ENCODE measurements at places on chromosomes 1 and 21.
A peak's percentile ranks its signal among the peaks of the same experiment; 100 is the strongest.

GRCh38 chr1:39789571-39790110 is 976 bp upstream of the BMP8B start:
- DNase-seq = no peak

- no peak for DNase-seq
Observed at GRCh38 chr1:39406533-39407450, 84.6 kb upstream of the BMP8A start.

- no peak for DNase-seq
Observed at GRCh38 chr1:24918370-24918769, 11.7 kb downstream of the RUNX3 start.

DNA sequence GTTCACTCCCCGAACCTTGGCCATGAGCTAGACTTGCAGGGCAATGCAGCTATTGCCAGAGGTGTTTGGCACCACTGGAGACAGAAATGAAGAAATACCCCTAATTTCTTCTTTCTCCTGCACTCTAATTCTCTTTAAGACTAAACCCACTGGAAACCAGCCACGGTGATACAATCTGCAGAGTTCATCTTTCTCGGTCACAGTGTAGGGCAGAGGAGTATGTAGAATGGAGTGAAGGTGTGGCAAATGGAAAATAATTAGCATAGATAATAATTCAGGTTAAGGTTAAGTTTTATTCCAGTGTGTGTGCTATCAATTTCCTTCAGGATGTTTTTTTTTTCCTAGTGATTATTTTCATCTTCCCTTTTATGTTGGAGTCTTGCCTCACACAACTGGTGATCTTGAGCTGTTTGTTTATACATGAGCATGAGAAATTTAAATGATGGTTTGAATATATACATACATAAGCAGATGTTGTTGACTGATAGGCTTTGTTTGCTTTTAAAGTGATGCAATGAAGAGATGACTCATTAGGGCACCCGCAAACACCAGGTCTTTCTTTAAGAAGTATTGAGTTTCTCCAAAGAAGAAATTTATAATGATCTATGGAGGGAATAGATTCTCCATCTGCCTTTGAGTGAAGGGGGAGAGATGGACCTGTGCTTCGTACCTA is 81.9 kb downstream of the SPATA17 start:
- DNase-seq = no peak

DNA sequence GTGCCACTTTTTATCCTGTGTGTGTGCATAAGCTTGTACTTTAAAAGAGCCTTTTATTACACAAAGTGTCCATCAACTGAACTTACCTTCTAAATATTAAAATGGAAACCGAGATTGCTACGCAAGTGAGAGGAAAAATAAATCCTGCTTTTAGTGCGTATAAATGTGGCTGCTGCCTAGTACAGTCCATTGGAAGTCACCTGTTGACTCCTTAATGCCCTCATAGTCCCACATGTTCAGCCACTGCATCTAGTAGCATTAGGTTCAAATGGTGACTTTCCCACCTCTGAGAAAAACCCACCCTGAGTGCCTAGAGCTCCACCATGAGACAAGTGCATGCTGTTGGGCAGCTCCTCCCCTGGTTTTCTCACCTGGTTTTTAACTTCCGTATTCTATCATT is 53.0 kb downstream of the LHX4 start:
- no peak for DNase-seq

GRCh38 chr1:151534662-151535278 is 5.3 kb upstream of the TUFT1 start:
- DNase-seq = peak; percentile 96

DNA sequence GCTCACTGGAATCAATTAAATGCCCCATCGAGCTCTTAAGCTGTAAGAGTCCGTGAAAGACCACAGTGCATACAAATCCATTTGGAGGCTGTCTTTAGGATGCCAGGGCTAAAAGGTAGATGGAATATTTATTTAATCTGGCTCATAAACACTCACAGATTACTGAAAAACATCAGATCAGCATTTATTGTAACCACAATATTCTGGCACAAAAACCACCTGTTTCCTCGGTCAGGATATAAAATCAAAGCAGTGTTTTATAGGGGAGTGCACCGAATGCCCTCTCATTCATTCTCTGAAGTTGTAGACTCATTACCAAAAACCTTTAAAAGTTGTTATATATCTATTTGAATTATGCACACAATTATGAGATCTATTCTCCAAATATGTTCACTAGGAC is 500.9 kb downstream of the NEGR1 start:
- DNase-seq = no peak

DNA sequence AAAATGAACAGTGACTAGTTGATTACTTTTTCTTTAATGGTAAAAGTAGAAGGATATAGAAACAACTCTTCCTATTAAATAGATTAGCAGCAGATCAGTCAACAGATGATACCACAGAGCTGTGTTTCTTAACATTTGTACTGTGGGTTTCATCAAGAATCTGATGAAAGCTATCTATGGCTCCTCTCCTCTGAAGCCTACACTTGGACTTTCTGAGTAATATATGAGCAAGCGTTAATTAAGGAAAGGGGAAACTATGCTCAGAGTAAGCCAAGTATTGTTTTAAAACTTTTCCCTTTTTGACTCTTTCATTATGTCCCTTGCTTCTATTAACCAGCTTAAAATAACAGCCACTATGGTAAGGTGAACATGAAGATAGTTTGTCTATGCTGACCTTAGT is 10.8 kb downstream of the ARID4B start:
- no peak for DNase-seq

DNA sequence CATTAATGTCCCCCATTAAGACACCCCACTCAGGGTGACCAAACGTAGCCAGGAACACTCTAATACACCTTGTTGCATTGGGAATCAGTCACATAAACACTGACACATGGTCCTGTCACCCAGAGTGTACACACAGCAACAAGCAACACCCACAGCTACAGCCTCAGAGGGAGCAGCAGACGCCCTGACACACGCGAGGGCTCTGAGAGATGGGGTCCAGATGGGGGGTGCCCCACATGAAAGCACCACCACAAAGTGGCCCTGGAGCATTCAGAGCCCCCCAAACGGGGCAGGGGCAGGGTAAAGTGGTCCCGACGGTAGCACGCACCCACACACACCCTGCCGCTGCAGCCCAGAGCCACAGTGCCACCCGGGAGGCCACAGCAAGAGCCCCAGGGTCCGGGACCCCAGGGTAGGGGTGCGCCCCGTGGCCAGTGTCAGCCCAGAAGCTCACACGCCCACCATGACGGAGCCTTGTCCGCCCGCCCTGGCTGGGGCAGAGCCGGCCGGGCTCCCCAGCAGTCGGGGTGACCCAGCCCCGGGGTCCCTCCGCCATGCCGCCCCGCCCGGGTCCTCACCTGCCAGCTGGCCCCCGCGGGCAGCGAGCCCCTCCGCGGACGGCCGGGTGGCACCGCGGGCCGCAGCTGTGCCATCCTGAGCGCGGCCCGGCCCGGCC is 47.3 kb downstream of the RAP1GAP start:
- DNase-seq = no peak

DNA sequence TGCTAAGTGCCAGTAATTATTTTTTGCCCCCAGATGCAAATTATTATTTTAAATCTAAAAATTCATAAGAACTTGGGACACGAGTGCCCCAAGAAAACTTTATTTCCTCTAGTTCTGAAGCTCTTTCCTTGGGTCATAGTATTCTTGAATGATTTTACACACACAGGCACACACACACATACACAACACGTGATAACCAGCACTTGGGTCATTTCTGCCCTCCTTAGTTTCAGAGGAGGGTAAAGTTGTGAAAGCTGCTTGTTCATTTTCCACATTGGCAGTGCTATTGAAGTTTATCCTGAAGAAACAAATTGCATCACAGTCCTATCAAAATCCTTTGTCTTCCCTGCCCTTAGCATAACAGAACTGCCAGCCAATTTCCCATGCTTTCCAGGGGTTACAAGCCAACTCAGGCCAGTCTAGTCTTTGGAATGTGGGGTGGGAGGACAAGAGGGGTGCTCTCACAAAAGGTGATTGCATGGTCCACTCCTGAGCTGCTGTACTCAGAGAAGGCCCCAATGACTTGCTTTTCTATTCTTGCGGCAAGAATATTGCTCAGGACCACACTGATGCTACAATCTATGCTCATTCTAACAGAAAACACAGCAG is 98.5 kb upstream of the POGK start:
- no peak for DNase-seq

DNA sequence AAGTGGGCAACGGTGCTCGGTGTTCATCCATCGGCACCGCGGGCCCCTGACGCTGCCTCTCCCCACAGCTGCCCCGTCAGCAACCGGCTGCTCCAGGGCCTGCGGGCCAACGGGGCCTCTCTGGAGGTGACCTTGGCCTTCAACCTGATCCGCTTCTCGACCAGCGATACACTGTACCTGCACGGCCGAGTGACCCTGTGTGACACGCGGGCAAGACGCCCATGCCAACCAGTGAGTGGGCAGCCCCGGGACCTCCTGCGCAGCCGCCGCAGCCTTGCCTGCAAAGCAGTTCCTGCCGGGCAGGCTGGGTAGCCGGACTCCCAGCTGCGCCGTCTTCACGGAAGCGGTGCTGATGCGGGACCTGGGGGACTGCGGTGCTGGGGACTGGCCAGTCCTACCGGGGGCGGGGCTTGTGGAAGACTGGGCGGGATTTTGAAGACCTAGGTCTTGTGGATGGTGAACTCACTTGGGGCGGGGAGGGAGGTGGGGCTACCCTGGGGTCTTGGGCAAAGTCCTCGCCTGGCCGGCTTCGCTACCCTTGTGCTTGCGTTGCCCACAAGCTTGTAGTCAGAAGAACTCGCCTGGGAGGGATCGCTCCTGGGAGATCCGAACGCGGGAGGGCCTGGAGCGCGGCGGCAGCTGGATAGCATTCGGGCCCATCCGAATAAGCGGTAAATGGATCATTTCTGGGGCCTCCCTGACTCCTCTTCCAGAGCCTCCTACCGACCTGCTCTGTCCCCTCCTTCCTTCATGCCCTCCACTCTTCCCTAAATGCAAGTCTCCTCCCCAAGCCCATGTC is 8.8 kb upstream of the CEP85 start:
- DNase-seq = peak; percentile 24

DNA sequence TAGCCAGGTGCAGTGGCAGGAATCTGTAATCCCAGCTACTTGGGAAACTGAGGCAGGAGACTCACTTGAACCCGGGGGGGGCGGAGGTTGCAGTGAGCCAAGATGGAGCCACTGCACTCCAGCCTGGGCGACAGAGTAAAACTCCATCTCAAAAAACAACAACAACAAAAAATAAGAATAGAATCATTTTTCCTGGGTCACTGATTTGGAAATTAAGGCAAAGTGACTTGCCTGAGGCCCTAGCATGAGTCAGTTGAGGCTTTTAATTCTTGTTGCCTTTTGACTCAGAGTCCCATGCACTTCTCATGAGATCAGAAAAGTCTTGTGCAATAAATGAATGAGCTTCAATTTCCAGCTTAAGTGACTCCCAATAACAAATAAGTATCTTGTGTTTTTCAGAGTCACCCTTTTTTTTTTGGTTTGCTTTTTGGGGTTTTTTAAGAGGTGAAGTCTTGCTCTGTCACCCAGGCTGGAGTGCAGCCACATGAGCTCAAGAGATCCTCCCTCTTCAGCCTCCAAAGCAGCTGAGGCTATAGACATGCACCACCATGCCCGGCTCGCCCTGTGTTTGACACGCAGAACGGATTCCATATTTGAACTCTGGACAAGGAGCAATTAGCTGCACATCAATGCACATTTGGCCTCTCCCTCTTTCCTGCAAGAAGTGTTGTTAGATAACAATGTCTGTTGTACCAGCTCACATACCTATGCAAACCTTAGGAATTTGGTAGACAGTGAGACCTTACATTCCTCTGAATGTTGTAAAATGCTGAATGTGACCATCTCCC is 3.4 kb upstream of the PLEKHM2 start:
- no peak for DNase-seq

GRCh38 chr1:43934101-43934985 is 742 bp downstream of the ARTN start:
- DNase-seq = no peak

- no peak for DNase-seq
Observed at GRCh38 chr1:89151047-89151446, 24.8 kb downstream of the GBP7 start.

DNA sequence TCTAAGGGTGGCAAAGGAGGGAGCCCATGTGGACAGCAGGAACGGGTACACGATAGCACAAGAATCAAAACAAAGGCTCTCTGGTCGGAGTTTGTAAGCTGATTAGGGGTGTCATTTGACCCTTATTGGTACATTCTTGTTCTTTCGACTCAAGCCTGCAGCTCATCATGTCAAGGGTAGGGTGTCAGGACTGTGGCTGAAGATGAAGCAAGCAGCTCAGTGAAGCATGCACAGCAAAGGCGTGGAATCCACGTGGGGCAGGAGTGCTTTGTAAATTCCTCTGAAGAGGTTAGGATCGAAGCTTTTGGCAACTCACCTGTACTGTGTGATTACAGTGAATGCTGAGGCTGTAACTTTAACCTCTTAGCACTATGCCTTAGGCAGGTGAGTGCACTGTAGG is 4.7 kb upstream of the ABCB10 start:
- DNase-seq = no peak

DNA sequence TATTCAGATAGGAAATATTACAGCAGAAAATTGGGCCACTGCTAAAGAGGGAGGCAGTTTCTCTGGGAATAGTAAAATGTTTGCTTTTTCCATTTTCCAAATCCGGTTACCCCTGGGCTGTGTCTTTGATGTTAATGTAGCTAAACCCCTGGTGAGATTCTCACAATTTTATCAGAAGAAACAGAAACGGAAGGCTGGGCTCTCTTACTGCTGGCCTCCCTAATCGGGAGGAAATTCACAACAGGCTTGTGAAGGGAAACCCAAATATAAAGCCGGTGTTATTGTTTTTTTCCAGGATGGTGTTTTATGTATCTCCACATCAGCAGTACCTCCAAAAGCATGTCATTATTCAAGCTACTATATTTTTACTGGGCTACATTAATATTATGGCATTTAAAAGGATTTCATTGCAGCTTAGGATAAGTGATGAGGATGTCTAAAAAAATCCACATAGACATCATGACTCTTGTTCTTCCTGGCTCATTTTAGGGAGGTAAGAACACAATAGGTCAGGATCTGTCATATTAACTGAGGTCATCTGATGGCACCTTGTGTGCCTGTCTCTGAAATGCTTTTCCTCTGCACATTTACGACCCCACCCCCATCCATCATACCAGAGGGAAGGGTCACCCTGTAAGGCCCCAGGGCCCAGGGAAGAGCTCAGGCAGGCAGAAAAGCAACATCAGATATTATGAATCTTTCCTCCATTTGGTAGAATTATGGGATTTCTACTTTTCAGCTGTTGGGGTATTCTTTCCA is 158.7 kb downstream of the DSCAM start:
- DNase-seq = no peak

GRCh38 chr21:37865156-37865555 is 51.1 kb downstream of the KCNJ6 start:
- DNase-seq = no peak

- DNase-seq = peak; percentile 40
Observed at GRCh38 chr1:47409311-47410067, 6.6 kb upstream of the FOXE3 start.

GRCh38 chr1:18618546-18619466 is 11.8 kb upstream of the PAX7 start:
- DNase-seq = no peak

All from lower leg skin (tissue), 4 donors.